ENCODE measurements at places on chromosomes 13 and 19.

DNA sequence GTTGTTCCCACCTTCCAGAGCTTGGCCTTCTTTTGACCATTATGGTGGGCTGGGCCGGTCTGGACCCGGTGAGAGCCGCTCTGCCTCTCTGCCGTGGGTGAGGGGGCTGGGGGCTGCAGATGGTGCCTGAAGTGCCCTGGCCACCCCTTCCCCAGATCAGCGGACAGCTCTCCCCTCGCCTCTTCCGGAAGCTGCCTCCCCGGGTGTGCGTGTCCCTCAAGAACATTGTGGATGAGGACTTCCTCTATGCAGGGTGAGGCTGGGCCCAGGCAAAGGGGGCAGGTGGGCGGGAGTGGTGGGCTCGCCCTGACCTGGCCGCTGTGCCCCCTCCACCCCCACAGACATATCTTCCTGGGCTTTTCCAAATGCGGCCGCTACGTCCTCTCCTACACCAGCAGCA lies 1.9 kb downstream of the DCAF15 start:
- DNase-seq: no peak

- DNase-seq: no peak
Measured at GRCh38 chr19:12885749-12886650, 1.0 kb downstream of the KLF1 start.

GRCh38 chr19:14475251-14476073 lies at the start of gene PTGER1:
Gene PTGER1 (minus strand): TSS chr19:14475354. CDS start chr19:14474320, 1,034 bp downstream.
- peak; percentile 77 for DNase-seq

GRCh38 chr13:20571676-20572075 lies 4.7 kb downstream of the IFT88 start:
- no peak for DNase-seq

GRCh38 chr13:60647547-60647946 lies 250.5 kb downstream of the TDRD3 start:
- peak; percentile 14 for DNase-seq

GRCh38 chr13:30204564-30204963 lies 102.8 kb downstream of the KATNAL1 start:
- no peak for DNase-seq

Measured in iPS-NIHi11 (cell line).